ENCODE measurements at places on chromosomes 2 and 18.

- DNase-seq, result peak; percentile 62
Observed at GRCh38 chr2:15748736-15749323, 157.2 kb downstream of the DDX1 start.

- no peak for DNase-seq
Observed at GRCh38 chr2:11998218-11998617, 251.8 kb downstream of the LPIN1 start.

GRCh38 chr2:120519469-120519868 lies 173.5 kb downstream of the INHBB start:
- no peak for DNase-seq

DNA sequence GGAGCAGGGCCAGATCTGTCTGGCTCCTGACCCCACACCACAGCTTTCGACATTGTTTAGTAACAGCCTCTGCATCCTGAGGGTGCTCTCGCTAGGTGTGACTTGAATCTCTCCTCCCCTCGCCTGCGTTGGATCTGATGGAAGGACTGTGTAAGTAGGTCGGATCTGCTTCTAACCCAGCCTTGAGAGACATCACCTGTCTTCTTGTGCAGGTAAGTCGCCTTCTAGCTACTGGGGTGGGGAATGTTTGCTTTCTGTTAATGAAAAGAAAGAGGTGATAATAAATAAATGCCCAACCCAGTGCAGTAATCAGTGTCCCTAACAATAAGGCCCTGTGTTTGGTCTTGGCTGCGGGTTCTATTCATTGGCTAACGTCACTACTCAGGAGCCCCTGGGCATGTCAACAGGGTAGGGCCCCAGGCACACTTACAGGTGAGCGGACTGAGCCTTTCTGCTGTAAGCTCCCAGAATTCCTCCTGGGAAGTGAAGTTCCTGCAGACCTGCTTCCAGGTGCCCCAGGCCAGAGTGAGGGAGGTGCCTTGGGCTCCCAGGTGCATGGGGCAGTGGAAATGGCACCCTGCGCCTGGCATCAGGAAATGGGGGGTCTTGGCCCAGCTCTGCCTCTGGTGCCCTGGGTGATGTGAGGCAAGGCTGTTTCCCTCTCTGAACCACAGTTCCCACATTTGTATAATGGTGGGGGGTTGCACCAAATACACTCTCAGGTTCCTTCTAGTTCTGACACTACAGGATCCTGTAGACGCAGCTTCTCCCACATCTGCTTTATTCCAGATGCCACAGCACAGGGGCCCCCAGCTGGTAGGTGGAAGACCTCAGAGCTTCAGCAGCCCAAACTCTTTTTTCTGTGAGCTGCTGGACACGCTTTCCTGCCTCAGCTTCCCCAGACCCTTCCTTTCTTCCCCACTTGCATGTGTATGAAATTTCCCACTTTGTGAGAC lies 11.2 kb upstream of the FOSL2 start:
- no peak for DNase-seq

- no peak for DNase-seq
Observed at GRCh38 chr2:127104881-127105655, 1.9 kb downstream of the BIN1 start.

DNA sequence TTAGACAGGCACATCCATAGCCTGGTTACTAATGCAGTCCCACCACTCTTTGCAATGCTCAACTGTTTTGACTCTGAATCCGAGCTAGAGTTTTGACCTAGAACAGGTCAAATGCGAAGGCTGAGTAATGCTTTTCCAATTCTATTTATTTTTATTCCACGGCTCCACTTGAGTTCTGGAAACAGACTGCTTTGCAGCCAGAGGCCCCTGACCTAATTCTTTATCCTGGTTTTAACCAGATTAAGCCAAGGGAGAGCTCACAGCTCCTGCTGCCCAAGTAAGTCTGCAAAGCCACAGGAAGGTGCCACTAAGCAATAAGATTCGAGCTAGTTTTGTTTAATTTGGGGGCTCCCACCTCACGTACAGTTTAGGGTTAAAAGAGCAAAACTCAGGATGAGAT lies 51.4 kb downstream of the MREG start:
- no peak for DNase-seq

- no peak for DNase-seq
Observed at GRCh38 chr2:239337877-239338484, 62.8 kb downstream of the HDAC4 start.

- no peak for DNase-seq
Observed at GRCh38 chr2:15733867-15734673, 142.4 kb downstream of the DDX1 start.

DNA sequence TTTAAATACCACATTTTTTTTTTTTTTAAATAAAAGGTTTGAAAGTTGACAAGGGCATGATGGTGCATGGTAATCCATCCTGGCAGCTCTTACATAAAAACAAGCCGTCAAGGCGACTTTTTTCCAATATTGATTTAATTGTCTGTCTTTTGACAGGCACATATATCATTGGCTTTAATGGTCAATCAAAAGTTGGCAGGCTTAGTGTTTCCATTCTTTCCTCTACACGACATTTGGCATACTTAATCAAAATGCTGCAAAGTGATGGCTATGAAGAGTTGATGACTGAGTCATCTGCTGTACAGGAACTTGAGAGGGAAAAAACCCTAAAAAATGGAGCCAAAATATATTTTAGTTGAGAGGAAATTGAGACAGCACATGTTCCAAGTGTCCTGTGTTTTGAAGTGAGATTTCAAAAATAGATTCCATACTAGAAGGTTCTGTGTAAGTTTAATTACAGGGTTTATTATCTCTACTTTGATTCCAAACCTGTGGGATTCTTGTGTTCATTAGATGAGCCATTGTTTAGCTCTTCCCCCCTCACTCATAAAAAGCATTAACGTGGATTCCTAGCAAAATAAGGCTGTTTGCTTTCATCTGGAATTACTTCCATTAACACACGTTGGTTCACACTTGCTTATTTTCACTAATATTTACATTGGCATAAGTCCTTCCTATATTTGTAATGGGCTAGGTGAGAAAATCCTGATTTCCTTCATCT lies 3.2 kb downstream of the TSHZ1 start:
- DNase-seq, result no peak

DNA sequence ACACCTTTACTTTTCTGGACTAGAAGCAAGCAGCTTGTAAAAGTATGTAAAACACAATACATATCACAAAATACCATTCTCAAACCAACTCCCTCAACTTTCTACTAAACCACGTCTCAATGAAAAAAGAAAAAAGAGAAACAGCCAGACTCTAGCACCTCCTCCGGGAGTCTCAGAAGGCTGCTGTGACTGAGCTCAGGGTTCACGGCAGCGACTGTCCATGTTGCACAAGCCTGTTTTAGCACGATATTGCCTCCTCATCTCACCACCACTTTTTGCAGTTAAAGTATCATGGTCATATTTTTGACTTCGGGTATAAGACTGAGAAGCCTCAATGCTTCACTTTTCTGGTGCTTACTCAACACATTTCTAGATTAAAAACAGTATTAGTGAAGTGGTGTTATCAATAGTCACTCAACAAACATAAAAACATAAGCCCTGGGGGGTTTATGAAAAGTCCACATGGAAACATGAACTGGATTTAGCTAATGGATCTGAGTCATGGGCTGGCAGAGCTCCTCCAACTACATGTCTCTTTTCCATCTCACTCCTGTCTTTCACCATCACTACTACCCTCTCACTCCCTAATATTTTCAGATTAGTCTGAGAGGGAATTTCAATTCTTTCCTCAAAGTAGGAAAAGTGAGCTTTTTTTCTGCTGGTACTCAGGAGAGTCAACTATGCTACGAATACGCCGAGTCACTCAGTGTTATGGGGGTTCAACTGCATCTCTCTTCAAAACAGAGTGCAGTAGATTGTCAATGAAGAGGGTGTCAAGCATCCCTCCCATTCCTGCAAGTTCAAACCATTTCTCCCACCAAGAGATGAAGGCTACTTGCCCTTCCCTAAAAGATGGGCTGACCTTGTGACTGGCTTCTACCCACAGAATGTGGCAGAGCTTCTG lies 113.7 kb downstream of the OSR1 start:
- DNase-seq, result no peak

DNA sequence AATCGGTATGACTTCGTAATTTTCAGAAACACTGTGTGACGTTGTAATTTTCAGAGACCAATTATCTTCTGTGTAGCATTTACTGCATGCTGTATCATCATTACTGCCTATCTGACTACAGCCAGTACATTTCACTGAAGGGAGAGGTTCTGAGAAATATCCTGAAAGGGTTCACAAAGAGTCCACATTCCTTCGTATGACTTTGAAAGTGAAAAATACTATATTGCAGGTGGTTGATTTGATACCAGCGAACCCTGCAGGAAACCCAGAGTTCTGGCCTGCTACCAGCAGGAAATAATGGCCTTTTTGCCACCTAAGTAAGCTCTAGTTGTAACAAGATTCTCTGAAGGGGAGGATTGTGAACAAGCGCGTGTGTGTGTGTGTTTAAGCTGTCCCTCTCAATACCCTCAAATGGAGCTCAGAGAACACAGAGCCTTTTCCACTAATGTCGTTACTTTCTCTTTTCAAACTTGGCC lies 155.5 kb downstream of the ARHGAP28 start:
- no peak for DNase-seq

- no peak for DNase-seq
Observed at GRCh38 chr2:161992531-161992930, 81.5 kb downstream of the DPP4 start.

DNA sequence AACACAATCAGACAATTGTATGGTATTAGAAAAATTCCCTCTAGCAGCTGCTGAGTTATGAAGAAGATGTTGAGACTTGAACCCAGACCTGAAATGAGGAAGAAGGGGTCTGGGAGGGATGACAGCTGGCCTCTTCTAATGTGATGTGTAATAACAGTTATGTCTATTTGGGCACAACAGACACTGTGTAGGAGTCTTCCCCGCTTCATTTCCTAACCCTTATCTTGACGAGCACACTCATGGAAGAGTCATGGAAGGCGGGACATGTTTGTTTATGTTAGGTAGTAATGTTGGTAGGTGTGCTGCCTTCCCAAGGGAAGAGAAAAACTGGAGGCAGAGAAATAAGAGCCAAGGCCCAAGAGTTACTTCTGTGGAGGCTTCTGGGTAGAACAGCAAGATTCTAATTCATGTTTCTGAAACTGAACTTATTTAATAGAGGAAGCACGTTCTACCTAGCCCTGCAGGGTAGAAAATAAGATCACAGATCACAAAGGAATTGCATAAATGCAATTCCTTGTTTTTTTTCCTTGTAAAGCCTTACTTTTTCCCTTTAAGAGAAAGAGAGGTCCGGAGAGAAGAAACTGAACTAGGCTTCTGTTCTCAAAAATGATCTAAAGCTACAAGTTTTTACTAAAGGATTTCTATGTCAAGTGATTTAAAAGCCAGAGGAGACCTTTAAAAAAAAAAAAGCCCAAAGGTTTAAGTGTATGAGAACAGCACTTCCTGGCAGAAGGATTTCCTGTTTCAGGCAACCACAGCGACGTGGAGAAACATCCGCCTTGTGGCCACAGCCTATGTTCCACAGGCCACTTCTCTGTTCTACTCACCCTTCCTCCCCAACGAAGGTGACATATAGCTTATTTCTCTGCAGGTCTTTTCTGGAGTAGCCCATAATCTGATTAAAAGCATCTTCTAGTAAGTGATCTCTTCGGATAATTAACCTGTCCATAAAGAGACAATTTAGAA lies 68.5 kb upstream of the STK17B start:
- no peak for DNase-seq

DNA sequence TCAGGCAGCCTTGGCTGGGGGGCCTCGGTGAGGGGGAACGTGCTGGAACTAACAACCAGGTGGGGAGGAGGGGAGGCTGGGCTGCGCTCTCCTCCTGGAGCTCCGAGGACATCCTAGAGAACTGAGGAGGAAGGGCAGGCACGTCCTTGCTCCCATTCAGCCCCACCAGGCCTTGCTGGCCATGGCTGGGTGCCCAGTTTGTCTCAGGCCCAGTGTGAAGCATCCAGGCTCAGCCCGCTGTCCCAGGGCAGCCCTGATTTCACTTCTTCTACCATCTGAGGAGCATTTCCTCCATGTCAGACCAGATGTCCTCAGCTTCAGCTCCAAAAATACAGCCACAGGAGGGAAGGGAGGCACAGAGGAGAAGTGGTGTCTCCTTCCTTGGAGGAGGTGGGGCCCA lies 125.4 kb downstream of the CELF4 start:
- DNase-seq, result no peak

DNA sequence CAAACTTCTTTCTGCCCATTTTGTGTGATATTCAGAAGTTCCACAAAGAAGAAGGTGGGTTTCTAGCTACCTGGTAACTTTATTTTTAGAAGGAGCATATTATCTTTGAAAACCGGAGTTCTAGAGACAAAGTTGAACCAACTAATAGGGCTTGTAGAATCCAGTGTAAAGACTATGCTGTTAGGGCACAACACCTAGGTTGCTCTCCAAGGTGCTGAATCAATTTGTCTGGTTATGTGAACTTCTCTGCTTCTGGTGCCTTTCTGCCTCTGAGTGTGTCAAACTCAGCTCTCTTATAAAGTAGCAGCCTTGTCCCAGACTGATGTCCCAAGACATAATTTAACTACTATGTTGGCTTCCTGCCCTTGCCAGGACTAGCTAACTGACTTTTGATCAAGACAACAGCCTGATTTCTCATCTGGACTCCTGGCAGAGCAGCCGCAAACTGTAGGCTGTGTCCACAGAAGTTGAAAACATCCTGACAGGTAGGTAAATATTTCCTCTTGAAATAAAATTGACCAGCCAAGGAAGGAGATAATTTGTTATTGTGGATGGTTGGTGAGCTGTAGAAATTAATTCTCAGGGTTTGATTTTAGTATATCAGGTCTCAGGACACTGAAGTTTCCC lies 119.4 kb downstream of the CYRIA start:
- no peak for DNase-seq

GRCh38 chr2:144990661-144991060 lies 470.7 kb upstream of the ZEB2 start:
- DNase-seq, result no peak

DNA sequence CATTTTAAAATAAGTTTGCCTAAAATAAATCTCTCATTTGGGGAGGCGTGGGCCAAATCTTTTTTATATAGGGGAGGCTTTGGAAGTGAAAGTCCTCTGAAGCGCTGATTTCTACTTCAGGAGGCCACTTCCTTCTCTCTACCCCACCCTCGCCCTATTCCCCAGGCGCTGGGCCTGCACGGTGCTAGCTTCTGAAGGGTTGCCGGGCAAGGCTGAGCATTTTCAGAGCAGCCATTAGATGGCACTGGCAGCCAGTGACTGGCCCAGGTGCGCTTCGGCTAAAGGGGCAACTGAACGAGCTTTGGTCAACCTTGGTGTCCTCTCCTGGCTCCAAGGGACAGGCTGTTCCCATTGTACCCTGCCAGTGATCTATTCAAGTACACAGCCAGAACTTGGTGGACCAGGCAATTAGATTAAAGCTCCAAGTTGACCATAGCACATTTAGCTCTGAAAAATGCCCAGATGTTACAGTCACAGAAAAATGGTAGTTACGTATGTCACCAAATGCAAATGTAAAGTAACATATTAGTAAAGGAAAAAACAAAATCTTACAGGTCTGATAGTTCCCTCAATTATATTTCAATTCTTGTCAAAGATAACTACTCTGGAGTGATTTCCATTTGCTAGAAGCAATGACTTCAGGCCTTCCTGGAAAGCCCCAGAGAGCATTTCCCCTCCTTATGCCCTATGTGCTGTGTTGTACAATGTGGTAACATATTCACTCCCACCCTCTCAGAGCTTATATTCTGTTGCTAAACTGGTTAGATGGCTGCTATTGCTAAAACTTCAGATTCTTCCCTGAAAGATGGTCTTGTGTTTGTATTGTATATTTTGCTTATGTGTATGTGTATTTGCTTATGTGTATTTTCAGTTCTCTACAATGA lies 2.1 kb downstream of the POMC start:
- DNase-seq, result no peak

GRCh38 chr18:79567481-79568147 lies 112.0 kb upstream of the CTDP1 start:
- peak; percentile 8 for DNase-seq

GRCh38 chr2:215540658-215541057 lies 104.8 kb upstream of the FN1 start:
- no peak for DNase-seq

GRCh38 chr2:236633775-236634560 lies 64.3 kb downstream of the ACKR3 start:
- DNase-seq, result no peak
